ENCODE measurements at places on chromosomes 16 and 17.

DNA sequence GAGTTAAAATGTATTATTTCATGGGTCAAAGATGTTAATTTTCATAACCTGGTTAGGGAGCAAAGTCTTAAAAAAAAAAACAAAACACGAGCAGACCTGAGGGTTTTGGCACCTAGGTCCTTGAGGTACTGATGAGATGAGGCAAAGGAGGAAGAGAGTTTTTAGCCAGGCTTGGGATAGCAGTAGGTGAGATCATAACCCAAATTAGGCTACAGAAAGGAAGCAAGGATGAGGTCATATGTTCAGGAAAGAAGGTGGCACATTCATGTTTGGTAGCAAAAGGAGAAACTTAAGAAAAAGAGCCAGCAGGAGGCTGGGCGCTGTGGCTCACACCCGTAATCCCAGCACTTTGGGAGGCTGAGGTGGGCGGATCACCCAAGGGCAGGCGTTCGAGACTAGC, 2.8 kb downstream of the ATXN1L start:
- DNase-seq: no peak

GRCh38 chr16:58128181-58128631, 975 bp downstream of the CFAP20 start:
- DNase-seq: no peak

DNA sequence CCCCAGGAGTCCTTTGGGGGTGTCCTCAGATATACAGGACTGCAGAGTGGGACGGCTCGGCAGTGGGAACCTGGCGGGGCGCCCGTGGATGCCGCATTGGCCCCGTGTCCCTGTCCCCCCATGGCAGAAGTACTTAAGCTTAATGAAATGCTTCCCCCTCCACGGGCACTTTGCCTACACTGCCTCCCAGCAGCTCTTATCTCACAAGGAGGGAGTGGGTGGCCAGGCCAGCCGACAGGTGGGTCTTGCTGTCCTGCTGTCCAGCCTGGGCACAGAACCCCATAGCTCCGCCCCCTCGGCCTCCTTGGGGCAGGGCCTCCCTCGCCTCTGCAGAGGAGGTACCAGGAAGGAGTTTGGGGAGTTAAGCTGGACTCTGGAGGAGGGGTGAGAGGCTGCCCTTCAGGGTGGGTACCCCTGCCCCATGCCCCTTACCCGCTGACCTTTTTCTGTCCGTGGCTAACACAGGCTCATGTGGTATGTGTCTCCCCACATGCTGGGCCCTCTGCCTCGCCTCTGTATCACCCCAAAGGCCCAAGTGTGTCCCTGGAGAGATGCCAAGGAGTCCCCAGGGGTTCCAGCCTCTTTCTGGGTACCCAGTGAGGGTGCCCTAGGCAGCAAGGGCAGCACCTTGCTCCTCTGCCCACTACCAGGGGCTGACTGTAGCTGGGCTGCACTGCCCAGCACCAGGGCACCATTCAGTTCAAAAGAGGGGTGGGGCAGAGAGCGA, 8.7 kb downstream of the THRA start:
- DNase-seq: no peak

GRCh38 chr17:44197980-44198720, 1.5 kb downstream of the ATXN7L3 start:
- no peak for DNase-seq

GRCh38 chr16:8271344-8271743, 319.0 kb downstream of the TMEM114 start:
- DNase-seq: no peak

- no peak for DNase-seq
Measured at GRCh38 chr17:45905814-45906213, 11.5 kb downstream of the MAPT start.

GRCh38 chr17:74571621-74572270, 4.4 kb upstream of the CD300H start:
- DNase-seq: no peak

- no peak for DNase-seq
Measured at GRCh38 chr17:75472119-75472518, 15.7 kb downstream of the TMEM94 start.

DNA sequence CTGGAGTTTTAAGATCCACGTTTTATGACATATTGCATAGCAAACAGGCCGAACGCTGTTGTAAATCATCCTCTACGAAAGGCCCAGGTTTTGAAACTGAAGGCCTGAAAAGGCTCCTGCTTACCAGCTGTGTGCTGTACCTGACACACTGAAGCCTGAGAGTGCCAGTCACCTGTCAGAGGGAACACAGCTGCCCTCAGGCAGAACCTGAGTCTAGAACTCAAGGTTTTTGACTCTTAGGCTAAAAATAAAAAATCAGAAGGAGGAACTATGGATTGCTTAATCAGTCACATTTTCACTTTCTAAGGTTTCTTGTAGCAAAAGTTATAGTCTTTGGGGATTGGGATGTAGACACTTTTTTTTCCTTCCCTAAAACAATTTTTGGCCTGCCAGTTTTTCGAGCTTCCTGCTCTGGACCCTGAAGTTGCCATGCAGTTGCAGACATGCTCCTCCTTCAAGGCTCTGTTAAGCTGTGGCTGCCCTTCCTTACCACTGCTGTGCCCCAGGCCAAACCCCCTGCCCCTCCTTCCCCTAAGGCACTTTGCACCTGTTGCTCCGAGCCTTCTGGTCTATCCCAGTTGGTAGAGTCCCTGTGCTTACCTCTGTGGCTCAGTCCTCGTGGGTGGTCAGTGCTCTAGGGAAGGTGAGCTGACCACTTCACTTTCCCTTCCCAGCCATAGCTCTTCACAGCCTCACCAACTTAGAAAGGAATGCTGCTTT, 56.6 kb downstream of the TENT4B start:
- DNase-seq: no peak

DNA sequence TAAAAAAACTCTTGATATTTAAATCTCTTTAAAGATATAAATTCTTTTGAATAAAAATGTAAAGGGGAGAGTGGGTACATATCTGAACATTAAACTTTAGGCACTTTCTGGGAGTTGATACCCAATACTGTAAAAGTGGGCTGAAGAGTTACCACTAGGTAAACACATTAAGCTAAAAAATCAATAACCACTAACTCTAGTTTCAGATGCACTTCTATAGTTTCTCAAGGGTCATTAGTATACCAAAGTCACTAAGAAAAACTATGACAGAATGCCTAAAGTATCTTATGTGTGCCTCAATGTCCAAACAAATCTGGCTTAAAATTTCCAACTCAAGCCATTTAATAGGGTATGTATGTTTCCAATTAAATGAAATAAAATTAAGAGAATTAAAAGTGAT, 13.1 kb upstream of the CFDP1 start:
- DNase-seq: no peak

DNA sequence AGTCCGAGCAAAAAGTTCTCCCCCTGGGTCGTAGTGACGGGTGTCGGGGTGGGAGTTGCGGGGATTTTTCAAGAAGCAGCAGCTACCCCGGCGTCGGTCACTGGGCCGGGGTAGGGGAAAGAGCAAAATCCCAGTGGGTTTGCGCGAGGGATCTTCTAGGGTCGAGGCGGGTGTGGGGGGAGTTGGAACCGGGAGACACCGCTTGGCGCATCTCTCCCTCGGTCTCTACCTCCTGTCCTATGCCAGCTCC, 2.3 kb upstream of the UBTF start:
- DNase-seq: no peak

DNA sequence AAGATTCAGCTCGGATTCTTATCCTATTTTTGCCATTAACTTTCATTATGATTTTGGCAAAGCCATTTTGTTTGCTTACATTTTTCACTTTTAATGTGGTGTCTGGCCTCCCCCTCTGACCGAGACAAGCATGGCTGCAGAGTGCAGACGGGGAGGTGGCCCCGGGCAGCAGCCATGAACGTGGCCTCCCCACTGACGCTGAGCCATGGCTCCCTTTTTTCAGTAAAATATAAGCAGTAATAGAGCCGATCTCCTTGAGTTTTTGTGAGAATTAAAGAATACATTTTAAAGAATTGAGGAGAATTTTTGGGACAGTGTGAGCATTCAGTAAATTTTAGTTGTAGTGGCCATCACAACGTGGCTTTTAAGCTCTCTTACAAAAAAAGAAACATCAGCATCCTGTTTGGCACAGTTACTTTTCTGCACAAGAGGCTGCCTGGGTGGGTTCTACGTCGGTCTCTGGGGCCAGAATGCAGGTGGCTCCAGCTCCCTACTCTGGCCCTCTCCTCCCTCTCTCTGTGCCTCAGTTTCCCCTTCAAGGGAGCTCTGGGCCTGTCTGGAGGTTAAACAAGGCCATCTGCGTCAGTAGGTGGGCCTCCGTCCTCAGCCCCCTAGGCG, 68.8 kb upstream of the ZNF750 start:
- DNase-seq: no peak

- DNase-seq: no peak
Measured at GRCh38 chr17:44559634-44560554, 2.6 kb downstream of the FZD2 start.

GRCh38 chr17:30207655-30208054, 27.8 kb downstream of the SLC6A4 start:
- no peak for DNase-seq

GRCh38 chr17:7004398-7005253, 7.8 kb upstream of the RNASEK start:
- DNase-seq: no peak

GRCh38 chr17:31274252-31274651, 22.8 kb downstream of the OMG start:
- DNase-seq: no peak

GRCh38 chr17:45939395-45939794, 45.0 kb downstream of the MAPT start:
- no peak for DNase-seq

- no peak for DNase-seq
Measured at GRCh38 chr16:83619381-83620150, 188.2 kb upstream of the HSBP1 start.

DNA sequence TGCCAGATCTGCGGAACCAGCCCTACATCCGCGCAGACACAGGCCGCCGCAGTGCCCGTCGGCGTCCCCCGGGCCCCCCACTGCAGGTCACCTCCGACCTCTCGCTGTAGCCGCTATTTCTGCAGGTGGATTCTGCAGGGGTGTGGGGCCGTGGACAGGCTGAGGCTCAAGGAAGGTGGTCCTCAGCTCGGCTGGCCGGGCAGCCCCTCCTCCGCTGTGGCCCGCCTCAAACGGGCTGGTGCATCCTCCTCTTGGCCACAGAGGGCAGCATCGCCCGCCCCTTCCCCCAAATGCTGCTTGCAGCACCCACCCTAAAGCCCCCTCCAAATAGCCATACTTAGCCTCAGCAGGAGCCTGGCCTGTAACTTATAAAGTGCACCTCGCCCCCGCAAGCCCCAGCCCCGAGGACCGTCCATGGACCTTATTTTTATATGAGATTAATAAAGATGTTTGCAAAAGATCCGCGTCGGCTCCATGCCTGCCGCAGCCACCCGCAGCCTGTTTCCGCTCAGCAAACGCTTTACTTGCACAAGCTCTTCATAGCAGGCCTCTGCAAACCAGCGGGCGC, 14.9 kb downstream of the SPATA32 start:
- no peak for DNase-seq

GRCh38 chr16:30904114-30904780, 7.8 kb downstream of the CTF1 start:
- DNase-seq: no peak

- DNase-seq: no peak
Measured at GRCh38 chr16:80006241-80007215, 406.0 kb upstream of the MAF start.

- no peak for DNase-seq
Measured at GRCh38 chr16:29996766-29997250, 767 bp downstream of the INO80E start.

DNA sequence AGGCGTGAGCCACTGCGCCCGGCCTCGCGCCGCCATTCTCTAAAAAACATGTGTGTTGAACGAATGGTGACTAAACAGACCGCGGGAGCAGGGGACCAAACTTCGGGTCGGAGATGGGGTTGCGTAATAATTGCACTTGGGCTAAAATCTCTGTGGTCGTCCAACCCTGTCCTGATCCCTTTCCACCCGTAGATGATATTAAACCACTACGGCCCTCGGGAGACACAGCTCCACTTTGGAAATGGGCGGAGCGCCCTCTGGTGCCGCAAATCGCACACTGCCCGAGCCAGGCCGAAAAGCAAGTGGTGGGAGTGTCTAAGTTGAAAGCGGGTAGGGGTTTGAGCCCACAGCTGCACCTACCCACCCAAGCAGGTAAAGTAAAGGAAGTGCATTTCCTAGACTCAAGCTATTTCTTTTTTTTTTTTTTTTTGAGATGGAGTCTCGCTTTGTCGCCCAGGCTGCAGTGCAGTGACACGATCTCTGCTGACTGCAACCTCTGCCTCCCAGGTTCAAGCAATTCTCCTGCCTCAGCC, 17.0 kb downstream of the CAVIN1 start:
- no peak for DNase-seq

DNA sequence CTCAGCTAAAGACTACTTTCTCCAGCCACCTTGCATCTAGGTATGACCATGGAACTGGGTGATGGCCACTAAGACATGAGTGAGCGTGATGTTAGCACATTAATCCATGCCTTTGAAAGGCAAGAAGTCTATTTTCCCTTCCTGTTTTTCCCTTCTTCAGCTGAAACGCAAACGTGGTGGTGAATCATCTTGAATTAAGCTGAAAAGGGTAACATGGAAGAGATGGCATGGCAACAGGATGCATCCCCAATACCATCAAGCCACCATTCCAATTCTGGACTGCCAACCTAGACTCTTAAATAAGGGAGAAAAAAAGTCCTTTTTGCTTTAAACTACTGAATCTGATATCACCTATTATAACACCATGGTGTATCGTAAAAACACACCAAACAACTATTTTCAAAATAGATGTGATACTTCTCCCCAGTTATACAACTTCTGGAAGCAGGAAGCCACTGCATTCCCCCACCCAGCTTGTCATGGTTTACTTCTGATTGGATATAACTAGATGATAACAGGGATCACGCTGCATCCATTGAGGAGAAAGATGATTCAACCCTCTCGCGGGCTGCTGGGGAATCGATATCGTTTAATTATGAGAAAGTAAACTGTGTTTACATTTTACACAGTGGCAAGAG, 368.6 kb downstream of the CDH13 start:
- DNase-seq: no peak

All from iPS DF 19.7 (cell line).